Putamen (tissue), 1 donor: ENCODE measurements at places on chromosomes 7 and 10.

- DNase-seq = no peak
These were observed 31.6 kb downstream of the TRIM8 start for GRCh38 chr10:102675666-102676533.

DNA sequence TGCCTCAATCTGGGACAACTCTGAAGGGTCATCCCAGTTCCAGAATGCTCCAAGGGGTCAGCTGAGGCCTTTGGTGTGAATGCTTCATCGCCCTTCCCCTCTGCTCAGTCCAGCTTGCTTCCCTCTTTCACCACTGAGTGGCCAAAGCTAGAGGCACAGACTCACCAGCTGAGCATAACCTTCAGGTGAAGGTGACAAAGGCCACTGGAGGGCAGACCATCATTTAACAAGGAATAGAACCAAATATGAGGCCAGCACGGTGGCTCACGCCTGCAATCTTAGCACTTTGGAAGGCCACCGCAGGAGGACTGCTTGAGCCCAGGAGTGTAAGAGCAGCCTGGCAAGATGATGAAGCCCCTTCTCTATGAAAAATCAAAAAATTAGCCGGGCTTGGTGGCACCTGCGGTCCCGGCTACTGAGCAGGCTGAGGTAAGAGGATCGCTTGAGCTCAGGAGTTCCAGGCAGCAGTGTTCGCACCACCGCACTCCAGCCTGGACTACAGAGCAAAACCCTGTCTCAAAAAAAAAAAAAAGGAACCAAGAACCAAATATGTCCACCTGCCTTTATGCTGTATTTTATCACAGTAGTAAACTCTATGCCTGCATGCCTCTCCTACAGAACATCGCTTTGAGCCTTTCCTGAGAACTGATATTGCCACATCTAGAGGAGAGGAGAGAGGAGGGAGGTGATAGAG is 13.4 kb downstream of the PRKAG2 start:
- no peak for DNase-seq

GRCh38 chr10:131898713-131899112 is 2.1 kb upstream of the PPP2R2D start:
- no peak for DNase-seq

DNA sequence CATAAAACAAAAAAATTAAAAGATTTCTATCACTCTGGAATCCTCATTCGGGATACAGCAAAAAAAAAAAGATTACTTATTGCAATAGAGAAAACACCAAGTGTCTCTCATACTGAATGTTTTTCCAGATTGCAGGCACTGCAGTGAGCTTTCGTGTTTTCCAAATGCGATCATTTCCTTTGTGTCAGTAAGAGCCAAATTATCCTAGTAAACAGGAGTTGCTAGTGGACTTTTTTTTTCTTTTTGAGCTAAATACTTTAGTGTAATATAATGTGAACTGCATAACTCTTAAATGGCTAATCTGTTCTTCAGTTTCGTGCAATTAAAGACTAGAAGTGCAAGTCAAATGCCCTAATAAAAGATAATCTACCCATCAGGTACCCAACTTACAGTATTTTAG is 44.4 kb upstream of the TOMM7 start:
- no peak for DNase-seq

- DNase-seq = no peak
These were observed 10.7 kb upstream of the NT5C3A start for GRCh38 chr7:33073243-33073642.
